Fibroblast of the aortic adventitia (primary cell): ENCODE measurements at places on chromosomes 12 and 14.

DNA sequence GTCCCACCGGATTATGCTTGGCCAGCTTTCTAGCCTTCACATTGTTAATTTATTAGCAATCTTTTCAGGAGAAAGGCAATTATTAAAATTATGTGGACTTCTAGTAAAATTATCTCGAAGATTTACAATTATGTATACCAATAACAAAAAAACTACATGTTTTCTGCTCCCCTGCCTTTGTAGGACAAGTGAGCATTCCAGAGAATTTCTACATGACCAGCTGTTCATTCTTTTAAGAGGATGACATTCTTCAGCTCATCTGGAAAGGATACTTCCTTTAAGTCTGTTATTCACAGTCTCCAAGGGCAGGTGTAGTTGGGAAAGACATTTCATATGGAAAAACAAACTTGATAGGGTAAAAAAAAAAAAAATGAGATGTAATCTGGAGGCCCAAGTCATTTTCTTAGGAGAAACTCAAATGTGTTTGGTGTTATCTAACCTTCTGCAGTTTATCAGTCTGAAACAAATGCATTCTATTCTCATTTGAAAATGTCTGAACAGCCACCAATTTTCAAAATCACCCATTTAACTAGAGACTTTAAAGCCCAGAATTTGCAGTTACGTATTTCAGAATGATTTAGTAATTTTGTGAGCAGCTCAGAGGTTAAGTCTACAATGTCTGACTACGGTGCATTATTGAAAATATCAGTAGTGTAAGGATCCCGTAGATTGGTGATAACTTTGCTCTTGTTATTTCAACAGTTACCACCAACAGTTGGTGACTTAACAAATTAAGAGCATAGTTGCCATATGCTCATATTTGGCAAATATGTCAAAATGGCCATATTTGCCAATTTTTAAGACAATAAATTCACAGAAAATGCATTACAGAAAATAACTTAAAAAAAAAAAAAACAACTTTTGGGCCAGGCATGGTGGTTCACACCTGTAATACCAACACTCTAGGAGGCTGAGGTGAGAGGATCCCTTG lies 1.8 kb upstream of the PHLDA1 start:
- DNase-seq = peak; percentile 59

GRCh38 chr12:53320352-53321195 lies 836 bp downstream of the AAAS start:
- DNase-seq = no peak

- no peak for DNase-seq
Measured at GRCh38 chr12:48179466-48179865, 4.0 kb upstream of the CCDC184 start.

GRCh38 chr14:21999402-21999801 lies 325.8 kb upstream of the OR4E1 start:
- no peak for DNase-seq

DNA sequence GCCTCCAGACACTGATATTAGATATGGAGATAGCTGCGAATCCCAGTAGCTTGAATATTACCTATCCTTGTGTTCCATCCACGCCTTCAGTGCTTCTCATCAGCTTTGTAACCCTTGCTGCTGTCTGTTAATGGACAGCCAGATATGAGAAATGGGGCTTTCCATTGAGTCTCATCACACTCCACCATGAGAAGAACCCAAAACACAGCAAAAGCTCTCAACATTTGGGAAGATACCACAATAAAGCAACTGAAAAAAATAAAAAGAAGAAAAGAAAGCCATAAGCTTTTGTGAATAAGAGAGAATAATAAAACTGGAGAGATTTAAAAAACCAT lies 225.4 kb downstream of the GALC start:
- no peak for DNase-seq

DNA sequence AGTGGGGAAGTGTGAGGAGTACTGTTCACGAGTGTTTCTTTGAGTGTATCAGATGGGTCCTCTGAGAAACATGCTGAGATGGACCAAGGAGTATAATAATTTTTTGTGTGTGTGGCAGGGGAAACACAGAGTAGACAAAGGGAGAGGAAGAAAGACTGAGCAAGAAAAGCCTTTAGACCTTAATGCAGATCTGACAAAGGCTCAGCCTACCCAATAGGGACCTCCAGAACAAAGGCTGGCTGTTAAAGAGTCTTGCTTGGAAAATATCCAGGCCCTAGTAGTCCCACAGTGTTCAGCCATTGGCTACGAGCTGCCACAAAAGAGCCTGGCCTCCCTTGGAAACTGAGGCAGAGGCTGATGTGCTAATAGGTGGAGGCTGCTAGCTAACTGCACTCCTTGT lies 13.5 kb downstream of the COQ5 start:
- DNase-seq = no peak

DNA sequence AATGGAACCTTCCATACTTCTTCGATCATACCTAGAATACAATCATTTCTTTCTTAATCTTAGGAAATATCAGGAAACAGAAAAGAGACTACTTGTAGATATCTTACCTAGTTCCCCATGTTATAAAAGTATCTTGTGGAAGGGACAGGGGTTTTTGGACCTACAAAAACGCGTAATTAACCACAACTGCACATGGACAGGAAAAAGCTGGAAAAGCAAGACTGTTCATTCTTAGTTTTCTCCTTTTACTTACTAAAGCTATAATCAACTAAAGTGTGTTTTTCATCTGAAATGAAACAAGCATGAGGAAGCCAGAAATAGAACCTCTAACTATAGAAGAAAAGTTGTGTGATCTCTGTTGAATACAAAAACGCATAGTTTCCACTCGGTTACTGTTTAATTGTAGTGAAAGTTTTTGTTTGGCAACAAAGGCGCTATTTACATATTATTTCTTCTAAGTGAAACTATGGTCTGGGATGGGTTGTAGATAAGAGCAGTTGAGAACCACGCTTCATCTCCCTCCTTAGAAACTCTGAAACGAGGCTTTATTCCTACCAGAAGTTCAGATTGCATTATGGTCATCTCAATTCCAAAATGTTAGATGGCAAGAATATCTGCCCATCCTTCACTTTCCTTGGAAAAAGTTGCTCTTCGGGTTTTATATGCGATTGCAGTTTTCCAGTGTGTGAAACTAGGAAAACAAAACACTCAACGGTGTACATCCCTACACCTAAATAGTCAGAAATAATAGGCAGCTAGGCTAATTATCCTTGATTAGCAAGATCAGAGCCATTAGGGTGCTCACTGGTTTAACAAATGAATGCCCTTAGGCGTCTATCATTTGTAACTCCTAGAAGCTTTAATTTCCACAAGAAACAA lies 1.1 kb downstream of the BCAT1 start:
- DNase-seq = peak; percentile 35

- no peak for DNase-seq
Measured at GRCh38 chr12:104058802-104059201, 5.5 kb upstream of the HCFC2 start.

DNA sequence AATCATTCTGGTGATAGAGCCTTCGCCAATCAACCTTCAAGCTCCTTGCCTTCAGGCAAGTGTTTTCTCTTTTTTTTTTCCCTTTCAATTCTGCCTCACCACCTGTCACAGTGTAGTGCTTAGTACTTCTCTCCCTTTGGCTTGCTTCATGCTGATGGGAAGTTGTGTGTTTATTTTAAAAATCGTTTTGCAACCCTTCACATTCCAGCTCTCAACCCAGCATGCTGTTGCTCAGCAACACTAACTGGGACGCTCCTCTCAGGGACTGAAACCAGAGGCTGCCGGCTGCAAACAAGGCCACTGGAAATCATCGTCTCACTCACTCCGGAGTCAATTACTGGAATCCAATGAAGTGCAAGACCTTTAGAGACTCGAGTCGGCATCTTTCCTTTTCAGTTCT lies 342.7 kb downstream of the PRKD1 start:
- DNase-seq = peak; percentile 80

DNA sequence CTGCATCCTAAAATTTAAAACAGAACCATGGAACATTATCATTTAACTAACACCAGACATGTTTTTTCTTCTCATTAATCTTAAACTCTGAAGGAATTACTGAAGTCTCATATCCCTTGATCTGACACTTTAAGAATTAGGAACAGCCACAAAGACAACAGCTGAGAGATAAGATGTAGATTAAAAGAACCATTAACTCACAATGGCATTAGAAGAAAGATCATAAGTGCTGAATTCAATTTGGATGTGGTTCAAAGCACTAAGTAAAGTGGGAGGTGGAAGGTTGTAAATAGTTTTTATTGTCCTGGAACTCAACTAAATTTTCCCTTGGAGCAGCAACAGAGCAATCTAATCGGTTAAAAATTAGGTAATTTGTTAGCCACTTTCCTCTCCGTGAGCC lies 199.0 kb upstream of the ATP2B1 start:
- DNase-seq = no peak

GRCh38 chr14:24692382-24693352 lies 58.7 kb upstream of the GZMB start:
- DNase-seq = no peak

- no peak for DNase-seq
Measured at GRCh38 chr14:77144412-77145115, 3.0 kb upstream of the ZDHHC22 start.

GRCh38 chr14:104370256-104370870 lies 209.2 kb upstream of the C14orf180 start:
- DNase-seq = no peak

DNA sequence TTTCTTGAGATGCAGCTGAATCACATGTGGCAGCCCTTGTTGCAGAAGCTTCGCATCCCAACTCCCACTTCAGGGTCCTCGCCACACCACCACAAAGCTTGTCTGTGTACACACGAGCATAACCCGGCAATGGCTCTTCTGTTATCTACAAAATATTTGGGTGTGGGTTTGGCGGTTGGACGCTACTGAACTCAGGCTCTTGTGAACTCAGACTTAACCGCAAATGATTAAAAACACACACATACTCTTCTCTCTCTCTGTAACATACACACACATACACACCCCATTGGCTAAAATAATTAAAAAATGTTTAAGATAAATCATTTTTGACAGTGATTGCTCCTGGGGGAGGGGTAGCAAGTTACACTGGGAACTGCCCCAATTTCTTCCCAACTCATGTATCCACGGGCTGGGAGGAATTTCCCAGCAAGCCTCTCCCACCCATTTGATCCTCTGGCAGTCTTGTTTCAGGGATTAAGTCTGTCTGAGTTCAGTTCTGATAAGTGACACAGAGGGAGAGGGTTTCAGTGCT lies 63.7 kb upstream of the MANSC4 start:
- peak; percentile 91 for DNase-seq

GRCh38 chr14:37023875-37024565 lies 148.4 kb downstream of the SLC25A21 start:
- DNase-seq = no peak

DNA sequence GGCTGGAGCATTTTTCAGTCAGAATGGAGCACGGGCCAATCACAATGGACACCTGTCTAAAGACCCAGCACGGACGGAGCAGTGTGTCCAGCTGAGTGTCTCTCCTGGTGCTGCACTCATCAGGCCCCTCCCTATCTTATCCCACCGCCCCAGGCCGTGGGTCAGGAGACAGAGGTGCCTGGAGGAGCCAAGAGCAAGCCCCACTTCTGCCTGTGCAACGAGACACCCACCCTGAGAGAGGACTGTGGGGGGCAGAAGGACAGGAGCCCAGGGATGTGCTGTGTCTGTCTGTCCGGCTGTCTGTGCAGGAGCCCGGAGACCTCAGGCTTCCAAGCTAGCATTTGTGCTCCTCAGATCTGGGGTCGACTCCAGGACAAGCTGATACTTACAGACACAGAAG lies 69.6 kb upstream of the SFSWAP start:
- DNase-seq = no peak

GRCh38 chr14:92039063-92039718 lies 668 bp downstream of the TRIP11 start:
- peak; percentile 72 for DNase-seq

DNA sequence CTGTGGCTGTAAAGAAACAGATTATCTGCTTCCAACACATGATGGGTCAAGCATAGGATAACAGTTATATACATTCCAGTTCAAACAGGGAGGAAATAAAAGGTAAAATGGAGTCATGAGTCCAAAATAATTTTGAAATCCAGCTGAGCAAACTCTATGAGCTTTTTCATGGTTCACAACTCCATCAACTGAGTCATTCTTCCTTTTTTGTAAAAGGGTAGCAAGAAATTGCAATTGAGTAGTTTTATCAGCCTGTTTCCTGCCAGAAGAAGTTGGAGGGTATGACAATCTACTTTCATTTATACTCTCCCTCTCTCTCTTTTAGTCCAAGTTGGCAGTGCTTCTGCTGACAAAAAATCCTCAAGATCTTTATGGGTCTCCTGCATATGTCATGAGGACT lies 95.6 kb downstream of the CPNE8 start:
- DNase-seq = peak; percentile 4

- no peak for DNase-seq
Measured at GRCh38 chr12:93964936-93965335, 183.4 kb upstream of the PLXNC1 start.

DNA sequence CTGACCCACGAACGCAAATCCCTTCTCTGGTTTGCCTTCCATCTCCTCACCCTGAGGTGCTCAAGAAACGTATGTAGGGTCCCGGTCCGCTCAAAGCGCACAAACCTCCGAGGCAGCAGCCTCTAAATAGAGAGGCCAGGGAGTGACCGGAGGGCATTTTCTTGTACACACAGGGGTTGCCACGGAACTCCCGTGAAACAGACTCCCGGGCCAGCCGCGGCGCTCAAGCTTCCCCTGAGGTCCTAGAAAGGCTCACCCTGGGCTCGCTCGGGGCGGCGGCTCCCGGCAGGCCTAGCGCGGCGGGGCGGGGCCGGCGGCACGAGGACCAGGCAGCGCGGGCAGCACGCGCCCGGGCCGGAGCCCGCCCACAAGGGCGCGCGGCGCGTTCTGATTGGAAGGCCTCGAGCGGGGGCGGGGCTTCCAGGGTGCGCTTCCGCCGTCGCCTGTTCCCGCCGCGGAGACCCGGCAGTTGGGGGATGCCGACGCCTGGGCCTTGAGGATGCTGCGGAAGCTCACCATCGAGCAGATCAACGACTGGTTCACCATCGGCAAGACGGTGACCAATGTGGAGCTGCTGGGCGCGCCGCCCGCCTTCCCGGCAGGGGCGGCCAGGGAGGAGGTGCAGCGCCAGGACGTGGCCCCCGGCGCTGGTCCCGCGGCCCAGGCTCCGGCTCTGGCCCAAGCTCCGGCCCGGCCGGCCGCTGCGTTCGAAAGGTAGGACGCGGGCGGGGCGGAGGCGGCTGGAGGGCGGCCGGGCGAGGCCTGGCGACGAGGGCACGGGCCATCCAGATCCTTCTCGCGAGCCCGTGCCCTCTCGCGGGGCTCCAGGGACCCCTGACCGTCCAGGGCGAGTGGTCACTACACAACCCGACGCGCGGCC lies at the start of gene TDRD9:
TDRD9 (plus strand) TSS at position 446 of the 880 bp plus-strand sequence; CDS start at position 500, 54 bp downstream.
- no peak for DNase-seq

DNA sequence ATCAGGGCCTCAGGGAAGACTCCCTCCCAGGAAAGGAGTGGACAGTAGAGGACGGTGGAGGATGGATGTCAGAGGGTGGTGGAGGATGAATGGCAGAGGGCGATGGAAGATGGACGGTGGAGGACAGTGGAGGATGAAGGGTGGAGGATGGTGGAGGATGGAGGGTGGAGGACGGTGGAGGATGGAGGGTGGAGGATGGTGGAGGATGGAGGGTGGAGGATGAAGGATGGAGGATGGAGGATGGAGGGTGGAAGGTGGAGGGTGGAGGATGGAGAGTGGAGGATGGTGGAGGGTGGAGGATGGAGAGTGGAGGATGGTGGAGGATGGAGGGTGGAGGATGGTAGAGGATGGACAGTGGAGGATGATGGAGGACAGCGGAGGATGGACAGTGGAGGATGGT lies 95.9 kb downstream of the LRRC74A start:
- DNase-seq = no peak
